ENCODE measurements at places on chromosomes 6 and 20.

DNA sequence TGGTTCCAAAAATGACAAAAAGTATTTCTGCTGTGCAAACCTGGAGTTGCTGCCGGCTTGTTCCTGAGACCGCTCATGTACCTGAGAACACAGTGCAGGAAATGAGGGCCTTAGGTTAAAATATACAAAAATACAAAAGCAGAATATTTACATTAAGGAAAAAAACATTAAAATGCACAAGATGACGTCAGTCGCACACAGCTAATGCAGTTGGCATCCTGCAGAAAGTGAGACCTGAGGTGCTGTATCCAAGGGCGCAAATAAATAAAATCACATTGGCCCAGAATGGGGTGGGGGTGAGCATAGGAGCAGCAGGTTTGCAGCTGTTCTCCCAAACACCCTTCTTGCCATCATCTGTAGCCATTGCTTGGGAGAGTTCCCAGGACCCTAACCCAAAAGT, 310.6 kb upstream of the BTBD3 start:
- no peak for DNase-seq

DNA sequence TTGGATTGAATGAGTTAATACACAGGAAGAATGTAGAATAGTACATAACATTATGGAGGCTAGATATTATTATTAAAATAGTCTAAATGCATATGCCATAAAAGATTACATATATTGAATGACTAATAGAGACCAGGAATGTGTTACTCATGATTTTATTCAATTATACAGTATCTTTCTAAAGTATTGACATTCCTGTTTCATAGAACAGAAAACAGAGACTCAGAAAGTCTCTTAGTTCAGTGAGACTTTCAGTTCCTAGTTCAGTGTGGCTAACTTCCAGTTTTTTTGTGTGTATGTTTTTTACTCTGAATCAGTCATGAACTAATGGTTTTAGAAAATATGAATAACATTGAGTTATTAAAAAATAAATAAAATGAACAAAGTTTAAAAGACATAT, 34.6 kb upstream of the TMEM244 start:
- DNase-seq, result no peak

GRCh38 chr20:41116282-41116956, 20.9 kb upstream of the PLCG1 start:
- DNase-seq, result no peak

GRCh38 chr6:143745166-143746133, 67.7 kb downstream of the PHACTR2 start:
- DNase-seq, result no peak

DNA sequence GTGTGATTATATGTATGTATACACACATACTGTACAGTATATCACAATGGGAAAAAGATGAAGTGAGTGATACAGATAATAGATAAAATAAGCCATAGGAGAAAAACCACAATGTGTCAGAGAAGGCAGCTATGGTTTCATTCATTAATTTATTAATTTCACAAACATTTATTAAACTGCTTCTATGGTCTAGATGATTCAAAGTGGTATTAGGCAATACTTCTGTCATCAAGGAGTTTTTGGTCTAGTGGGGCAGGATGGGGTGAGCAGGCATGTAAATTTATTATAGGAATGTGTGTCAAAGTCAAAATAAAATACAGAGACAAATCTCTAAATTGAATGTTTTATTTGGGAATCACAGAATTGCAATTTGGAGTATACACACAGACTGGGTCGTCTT, 65.2 kb upstream of the ANKEF1 start:
- no peak for DNase-seq

DNA sequence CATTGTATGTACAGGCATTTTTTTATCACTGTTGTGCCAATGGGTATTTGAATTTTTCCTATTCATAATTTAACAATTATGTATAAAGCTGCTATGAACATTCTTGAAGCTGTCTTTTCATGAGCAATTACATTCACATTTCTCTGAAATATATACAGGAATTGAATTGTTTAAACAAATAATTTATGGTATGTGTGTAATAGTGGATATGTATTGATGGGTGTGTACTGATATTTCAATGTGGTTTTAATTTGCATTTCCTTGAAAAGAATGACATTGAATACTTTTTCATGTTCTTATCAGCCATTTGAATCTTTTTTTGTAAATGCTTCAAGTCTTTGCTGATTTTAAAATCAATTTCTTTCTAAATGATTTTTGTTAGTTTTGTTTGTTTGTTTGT, 629.4 kb upstream of the FLRT3 start:
- no peak for DNase-seq

DNA sequence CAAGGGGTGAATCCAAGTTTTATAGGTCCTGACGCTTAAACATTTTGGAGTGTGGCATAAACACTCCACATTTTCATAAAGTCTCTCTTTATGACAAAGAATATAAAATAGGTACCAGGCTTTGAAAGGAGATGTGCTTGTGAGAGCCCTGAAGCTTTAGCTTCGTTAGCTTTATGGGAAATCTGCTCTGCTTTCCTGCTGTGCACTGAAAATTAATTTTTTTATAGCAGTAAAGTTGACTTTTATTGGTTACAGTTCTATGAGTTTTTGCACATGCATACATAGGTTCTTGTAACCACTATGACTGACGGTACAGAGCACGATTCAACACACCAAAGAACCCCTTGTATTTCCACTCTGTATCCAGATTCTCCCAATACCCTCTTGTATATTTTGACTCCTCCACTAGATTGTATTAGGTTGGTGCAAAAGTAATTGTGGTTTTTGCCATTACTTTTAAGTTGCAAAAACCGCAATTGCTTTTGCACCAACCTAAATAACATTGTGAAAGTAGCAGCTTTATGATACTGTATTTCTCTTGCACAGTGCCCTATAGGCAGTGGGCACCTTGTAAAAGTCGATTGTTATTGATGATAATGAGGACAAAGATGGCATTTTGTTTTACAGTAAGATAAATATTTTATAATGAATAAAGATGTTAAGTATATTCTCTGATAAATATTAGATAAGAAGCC, 145.2 kb upstream of the AKIRIN2 start:
- no peak for DNase-seq

- peak; percentile 10 for DNase-seq
Measured at GRCh38 chr6:113359155-113360140, 497.7 kb upstream of the MARCKS start.

GRCh38 chr6:117440706-117441525, 15.2 kb upstream of the ROS1 start:
- peak; percentile 68 for DNase-seq

- DNase-seq, result peak; percentile 84
Measured at GRCh38 chr6:28944412-28944865, 20.7 kb upstream of the TRIM27 start.

DNA sequence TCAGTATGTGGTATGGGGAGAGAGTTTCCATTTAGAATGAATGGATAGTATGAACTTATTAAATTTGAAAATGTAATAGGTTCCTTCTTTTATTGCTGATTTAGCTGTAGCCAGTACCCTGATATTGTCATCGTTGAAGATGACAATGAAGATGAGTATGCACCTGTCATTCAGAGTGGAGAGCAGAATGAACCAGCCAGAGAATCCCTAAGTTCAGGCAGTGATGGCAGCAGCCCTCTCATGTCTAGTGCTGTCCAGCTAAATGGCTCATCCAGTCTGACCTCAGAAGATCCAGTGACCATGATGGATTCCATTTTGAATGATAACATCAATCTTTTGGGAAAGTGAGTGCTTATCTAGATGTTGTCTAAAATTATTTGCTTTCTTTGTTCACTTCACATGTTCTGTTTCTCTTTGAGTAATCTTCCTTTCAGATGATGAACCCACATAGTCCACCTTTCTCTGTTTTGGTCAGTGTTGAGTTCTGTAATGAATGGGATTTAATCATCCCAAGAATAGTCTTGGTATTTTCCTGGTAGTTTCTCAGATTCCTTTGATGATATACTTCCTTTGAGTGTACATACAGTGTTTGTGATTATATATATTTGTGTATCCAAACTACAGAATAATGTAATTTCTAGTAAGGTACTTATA, 23.3 kb downstream of the HSF2 start:
- no peak for DNase-seq

- no peak for DNase-seq
Measured at GRCh38 chr6:96965492-96965891, 41.0 kb downstream of the KLHL32 start.

DNA sequence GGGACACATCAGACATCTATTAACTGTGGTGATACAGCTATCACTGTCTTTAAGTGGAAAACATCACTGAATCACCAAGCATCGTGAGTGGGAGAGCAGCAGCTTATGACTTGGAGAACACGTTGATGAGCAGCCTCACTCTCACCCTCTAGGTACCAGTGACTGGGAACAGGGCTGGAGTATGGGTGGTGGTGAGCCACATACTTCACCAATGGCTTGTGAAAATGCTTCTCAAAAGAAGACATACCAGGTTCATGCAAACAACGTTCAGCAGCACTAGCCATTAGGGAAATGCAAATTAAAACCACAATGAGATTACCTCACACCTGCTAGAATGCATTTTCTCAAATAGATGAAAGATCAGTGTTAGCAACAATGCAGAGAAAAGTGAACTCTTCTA, 25.3 kb downstream of the SNX5 start:
- no peak for DNase-seq

DNA sequence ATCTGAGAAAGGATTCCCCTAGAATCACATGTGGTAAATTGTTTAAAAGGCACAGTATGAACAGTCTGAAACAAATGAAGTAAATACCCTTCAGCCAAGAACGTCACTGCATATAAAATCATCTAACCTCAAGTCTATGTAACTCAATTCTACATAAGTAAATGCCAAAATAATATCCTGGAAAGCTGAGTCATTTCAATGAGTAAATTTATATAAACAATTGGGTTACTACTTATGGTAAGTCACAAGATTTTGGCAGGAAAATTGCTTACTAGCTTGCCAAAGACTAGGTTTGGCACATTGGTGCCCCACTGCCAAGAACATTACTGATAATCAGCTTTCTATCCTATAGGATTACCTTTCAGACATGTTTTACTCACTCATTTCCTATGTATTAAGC, 8.4 kb downstream of the GMDS start:
- peak; percentile 50 for DNase-seq

- peak; percentile 43 for DNase-seq
Measured at GRCh38 chr20:13898012-13898612, 92.3 kb downstream of the SEL1L2 start.

- DNase-seq, result peak; percentile 74
Measured at GRCh38 chr20:47272893-47273590, 83.5 kb downstream of the ZMYND8 start.

- DNase-seq, result no peak
Measured at GRCh38 chr6:2175825-2176224, 69.6 kb downstream of the GMDS start.

DNA sequence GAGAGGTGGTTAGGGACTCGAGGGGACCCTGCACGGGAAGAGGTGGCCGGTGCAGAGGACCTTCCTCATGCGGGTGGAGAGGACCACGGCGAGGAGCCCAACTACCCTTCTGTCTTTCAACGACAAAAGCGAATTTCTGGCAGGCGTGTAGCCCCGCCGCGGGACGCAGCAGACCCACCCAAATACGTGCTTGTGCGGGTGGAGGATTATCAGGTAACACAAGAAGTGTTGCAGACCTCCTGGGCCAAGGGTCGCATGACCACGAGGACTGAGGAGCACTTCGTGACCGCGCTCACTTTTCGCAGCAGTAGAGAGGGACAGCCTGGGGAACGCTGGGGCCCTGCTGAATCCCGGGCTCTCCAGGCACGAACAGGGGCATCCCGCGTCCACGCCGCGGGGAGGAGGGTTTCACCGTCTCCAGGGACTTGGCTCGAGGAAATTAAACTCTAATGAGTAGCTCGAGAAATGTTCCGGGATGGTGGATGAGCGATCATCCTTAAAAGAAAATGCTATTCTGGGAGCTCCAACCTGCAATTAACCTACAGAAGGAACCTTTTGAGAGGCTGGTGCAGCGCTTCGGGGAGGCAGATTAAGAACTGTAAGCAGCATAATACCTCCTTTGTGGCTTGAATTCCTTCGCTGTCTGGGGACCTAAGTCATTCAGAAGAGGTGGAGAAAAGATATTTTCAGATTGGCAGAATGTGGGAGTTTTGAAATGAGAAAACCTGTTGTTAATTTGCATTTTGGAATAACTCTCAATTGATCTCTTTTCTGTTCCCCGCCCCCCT, 804 bp downstream of the C6orf141 start:
- DNase-seq, result peak; percentile 57

DNA sequence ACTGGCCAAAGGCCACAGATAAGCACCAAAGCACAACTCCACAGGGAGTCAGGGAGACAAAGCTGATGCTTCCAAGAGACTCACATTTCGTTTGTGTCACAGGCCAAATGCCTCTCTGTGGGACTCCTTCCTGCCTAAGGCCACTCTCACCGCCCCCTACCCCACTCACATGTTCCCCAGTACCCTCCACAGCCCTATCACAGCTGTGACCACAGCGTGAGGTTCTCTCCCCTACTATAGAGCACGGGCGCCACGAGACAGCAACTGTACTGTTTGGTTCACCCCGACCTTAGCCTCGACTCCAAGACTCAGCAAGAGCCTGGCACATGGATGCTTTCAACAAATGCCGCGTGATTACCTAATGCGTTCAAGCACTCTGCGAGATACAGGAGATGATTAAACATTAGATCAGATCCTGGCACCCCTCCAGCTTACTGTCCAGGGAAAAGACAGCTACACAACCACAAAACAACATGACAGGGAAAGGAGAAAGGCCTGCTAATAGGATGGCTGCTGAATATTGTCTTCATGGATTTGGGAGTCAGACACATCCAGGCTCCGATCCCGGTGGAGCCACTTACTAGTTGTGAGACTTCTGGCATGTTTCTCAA, 105.5 kb downstream of the AGPAT4 start:
- DNase-seq, result peak; percentile 94

- DNase-seq, result no peak
Measured at GRCh38 chr20:58991715-58992114, 10.7 kb downstream of the NELFCD start.

- DNase-seq, result no peak
Measured at GRCh38 chr6:2990932-2991506, 8.7 kb upstream of the NQO2 start.

DNA sequence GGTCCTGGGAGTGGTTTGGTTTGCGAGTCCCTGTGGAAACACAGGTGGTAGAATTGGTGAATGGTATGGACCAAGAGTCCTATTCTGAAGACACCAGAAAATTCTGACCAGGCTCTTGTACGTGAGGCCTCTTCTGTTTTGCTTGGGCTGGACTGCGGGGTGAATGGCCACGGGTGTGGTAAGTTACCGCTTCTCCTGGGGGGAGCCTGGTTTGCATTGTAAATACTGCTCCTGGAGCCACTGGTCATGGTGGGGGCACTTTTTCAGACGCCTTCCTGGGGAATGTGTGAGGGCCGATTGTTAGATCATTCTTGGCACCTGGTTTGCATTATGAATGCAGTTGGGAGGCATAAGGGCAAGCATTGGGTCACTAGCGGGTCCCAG, 25.4 kb upstream of the EPB41L1 start:
- DNase-seq, result no peak

- no peak for DNase-seq
Measured at GRCh38 chr6:158850807-158851115, 31.6 kb upstream of the EZR start.

GRCh38 chr20:43567477-43567876, 8.7 kb downstream of the SGK2 start:
- DNase-seq, result no peak
